Activated CD4-positive, alpha-beta T cell treated with anti-CD3 and anti-CD28 coated beads, Interleukin-2, amount 10 ng/mL, durations not matched to agents 24 days and 14 days (primary cell): ENCODE measurements at places on chromosomes 2 and 18. TPM values are rescaled to one million over a fixed set of nuclear protein-coding genes. Genes with fewer than 3 reads are reported as not detected.

GRCh38 chr2:37555457-37555856, 116.0 kb downstream of the CDC42EP3 start:
- no peak for DNase-seq

DNA sequence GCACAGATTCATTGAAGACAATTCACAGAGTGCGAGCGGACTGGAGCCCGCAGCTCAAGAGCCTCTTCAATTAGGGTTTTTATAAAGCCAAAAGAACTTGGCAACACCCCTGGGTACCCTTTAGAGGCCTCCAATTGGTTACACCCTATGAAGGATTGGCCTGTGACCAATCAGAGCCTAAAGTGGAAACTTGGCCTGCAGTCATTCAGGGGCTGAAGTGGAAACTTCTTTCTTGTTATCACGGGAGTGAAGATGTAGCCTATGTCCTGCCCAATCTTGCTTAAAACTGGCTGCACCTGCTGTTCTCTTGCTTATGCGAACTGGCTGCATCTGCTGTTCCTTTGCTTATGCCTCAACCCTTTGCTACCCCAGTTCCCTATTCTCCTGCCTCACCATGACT, 1.8 kb upstream of the HJURP start:
- no peak for DNase-seq

GRCh38 chr18:47274961-47275360, 23.5 kb upstream of the SKOR2 start:
- no peak for DNase-seq

- no peak for DNase-seq
Measured at GRCh38 chr2:121860758-121861227, 105.3 kb downstream of the TSN start.

GRCh38 chr2:30709516-30709915, 97.7 kb downstream of the CAPN13 start:
- no peak for DNase-seq

DNA sequence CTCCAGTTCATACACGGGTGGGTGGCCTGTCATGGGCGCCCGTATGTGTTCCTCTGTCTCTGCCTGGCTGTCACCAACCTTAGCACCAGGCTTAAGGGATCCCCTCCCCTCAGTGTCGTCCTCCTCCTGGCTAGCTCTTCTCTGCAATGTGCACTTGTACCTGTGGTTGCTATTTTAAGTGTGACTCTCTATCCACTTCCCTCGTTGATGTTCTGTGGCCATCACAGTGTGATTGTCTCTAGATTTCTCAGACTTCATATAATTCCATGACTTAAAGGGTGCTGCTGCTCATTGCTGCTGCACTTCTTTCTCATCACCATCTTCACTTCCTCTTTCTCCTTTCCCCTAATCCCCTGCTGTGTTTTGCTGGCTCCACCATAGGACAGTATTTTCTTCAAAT, 143.4 kb downstream of the EML6 start:
- DNase-seq = no peak

- DNase-seq = no peak
Measured at GRCh38 chr2:231250698-231251097, 52.3 kb downstream of the ARMC9 start.

DNA sequence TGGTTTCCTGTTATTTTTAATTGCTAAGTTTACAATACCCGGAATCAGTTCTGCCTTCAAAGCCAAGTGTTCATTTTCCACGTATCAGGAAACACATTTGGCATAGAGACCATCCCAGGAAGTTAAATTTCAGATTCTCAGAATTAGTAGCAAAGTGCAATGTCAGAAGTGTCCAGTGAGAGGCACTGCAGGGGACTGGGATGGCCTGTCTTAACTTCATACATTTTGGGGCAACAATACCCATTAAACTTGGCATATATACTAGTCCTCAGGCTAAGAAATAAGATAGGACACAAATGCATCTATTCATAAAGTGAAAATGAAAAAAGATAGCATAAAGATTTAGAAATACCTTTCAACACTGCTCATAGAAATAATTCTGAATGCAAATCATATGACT, 1.5 kb upstream of the IL1RL2 start:
- DNase-seq = peak; percentile 64

GRCh38 chr18:29753379-29753778, 1289.2 kb downstream of the DSC3 start:
- DNase-seq = no peak

- no peak for DNase-seq
Measured at GRCh38 chr2:11329776-11330175, 14.7 kb downstream of the ROCK2 start.

DNA sequence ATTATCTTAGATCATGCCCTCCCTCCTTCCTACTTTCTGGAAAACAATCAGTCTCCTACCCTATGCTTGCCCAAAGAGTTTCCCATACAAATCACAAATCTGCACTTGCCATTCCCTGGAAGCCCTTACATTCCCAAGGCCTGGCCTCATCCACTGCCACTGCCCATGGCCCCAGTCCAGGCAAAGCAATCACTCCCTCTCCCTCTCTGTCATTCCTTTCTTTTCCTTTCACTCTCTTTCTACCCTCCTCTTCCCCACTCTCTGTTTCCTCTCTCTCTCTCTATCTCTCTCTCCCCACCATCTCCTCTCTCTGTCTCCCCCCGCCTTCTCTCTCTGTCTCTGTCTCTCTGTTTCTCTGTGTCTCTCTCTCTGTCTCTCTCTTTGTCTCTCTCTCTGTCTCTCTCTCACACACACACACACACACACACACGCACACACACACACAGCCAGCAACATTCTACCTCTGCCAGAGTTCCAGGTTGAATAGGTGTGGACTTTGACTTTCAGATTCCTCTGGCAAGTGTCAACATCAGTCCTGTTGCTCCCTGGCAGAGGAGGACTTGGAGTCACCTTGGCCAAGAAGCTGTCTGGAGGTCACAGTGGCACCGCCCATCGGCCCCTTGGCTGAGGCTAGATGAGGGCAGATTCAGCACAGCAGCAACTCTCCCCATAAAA, 43.7 kb upstream of the NAT8 start:
- no peak for DNase-seq

DNA sequence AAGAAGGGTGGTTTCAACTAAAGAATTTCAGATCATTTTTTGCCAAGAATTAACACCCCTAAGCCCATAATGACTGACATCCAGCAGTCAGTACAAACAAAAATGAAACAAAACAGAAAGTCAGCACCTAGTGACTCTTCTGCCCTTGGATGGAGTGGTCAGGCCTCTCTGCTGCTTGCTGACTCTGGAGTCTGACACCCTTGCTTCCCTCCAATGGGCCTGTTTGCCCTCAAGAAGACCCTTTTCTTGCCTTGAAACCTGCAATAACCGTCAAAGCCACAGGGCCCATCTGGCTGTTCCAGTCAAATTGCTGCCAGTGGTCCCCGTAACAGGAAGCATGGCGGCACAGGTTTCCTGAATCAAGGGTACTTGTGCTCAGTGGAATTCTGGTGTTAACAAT, 27.2 kb upstream of the CYTIP start:
- peak; percentile 82 for DNase-seq

GRCh38 chr2:201362396-201362795, 5.3 kb upstream of the FLACC1 start:
- DNase-seq = no peak

GRCh38 chr18:55699233-55699765, 111.3 kb upstream of the TCF4 start:
- DNase-seq = no peak

- DNase-seq = peak; percentile 92
Measured at GRCh38 chr18:77132369-77133050, at the start of gene MBP. Gene MBP, minus strand, starts transcription at chr18:77132783. Its CDS starts 27,522 bp downstream, at chr18:77105261.

DNA sequence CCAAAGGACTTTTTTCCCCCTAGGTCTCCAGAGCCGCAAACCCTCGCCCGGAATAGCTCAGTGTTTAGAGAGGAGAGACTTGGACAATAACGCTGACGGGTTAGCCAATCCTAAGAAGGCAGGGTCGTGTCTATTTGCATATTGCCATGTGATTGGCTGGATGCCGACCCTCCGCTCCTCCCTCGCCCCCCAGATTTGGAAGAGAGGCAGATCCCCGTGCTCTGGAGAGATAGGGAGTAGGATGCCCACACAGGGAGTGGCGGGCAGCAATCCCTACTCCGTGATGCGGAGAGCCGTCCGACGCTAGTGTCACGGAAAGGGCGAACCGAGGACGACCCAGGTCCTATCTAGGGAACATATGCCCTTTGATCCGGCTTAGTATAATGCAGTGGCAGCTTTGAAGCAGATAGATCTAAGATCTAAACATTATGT, 1.4 kb downstream of the WNT6 start:
- no peak for DNase-seq

- no peak for DNase-seq
Measured at GRCh38 chr2:128512379-128513115, 193.9 kb upstream of the HS6ST1 start.

Gene G6PC2
- total RNA-seq = not detected in 2 replicates

Gene TUBA4B
- not detected in 2 replicates for total RNA-seq

Gene LDLRAD4
- total RNA-seq = 35.6 and 36.5 TPM in 2 replicates

Gene PPP4R1
- total RNA-seq = 52.8 and 56.0 TPM in 2 replicates

Gene ALPG
- not detected in 2 replicates for total RNA-seq

Gene SALL3
- total RNA-seq = not detected in 2 replicates

Gene FBLN7
- total RNA-seq = 26.8 and 28.7 TPM in 2 replicates

Gene FAM124B
- total RNA-seq = 0.47 and 0.64 TPM in 2 replicates

Gene METTL8
- total RNA-seq = 33.1 and 42.9 TPM in 2 replicates

Gene LYG2
- total RNA-seq = not detected in 2 replicates
